ENCODE measurements at places on chromosomes 1 and 21.

DNA sequence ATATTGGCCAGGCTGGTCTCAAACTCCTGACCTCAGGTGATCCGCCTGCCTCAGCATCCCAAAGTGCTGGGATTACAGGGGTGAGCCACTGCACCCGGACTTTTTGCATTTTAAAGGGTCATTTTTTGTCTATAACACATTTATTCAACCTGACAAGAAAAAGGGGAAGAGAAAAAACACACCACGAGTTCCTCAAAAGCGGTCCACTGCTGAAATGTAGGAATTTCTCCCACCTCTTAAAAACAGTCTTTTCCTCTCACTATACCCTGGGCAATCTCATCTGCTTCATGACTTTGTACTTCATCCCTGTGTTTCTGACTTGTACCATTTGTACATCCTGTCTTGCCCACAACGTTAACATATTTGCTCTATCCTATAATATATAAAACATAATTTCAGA, 413.3 kb upstream of the PTBP2 start:
- no peak for ATAC-seq

GRCh38 chr1:178625695-178626094, 99.3 kb upstream of the RALGPS2 start:
- no peak for ATAC-seq

GRCh38 chr1:14636897-14637632, 38.6 kb downstream of the KAZN start:
- ATAC-seq = no peak

DNA sequence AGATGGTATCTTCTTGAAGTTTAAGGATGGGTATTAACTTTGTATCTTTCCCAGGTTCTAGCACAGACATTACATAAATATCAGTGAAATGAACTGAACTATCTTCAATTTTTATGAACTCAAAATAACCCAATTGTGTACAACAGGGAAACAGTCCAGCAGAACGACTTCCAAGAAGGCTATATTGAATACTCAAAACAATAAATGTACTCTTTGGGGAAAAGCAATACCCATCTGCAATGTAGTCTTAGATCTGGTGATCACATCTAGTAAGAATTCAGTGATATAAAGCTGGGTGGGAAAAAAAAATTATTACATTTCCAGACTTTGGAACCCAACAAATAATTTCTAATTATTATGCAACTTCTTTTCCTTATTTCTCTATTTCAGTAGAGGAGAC, 33.1 kb upstream of the GORAB start:
- no peak for ATAC-seq

DNA sequence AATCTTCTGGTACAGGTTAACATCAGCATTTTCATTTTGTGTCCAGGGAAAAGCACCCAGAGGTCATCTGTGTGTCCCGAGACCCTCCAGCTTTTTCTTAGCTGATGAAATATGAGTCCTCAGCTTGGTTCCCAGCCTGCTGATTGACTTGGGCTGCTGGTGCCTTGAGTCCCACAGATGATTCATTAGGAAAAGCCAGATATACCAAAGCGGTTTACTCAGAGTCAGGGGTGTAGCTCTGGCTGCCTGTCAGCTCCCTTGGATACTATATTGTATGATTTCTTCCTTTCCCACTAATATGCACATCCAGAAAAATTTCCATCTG, 43.7 kb upstream of the MAB21L3 start:
- no peak for ATAC-seq

GRCh38 chr1:46423574-46424240, 29.6 kb downstream of the FAAH start:
- ATAC-seq = no peak

- ATAC-seq = no peak
Measured at GRCh38 chr1:116498789-116499628, 71.8 kb downstream of the CD58 start.

DNA sequence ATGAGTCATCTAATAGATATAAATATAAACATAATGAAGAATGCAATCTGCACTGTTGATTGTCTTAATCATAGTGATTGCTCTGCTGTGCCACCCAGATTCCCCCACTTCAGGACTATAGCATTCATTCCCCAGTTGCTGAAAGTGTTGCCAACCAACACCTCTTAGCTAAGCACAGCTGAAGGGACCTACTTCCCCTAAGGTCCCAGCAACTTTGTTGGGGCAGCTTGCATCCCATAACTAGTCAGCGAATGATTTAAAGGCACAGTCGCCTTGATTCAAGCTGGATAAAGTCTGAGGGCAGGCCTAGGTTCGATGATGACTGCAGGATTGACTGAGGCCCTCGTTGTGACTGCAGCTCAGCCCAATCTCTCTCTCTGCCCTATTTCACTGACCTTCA, 14.3 kb upstream of the RGS1 start:
- ATAC-seq = no peak

- no peak for ATAC-seq
Measured at GRCh38 chr1:70195342-70195741, 10.0 kb downstream of the LRRC40 start.

DNA sequence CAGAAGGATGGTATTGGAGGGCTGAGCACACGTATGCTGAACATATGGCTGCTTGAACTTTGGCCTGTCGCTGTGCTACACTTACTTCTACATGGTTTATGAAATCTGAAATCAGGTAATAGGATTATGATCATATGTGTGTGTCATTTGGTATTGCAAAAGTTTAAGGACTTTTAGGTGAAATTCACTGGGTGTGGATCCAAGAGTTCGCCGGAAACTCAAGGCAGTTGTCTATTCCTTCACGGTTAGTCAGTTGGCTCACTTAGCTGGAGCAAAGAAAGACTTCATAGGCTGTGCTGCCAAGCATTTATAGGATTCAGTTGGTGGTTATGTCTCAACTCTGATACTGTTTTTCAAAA, 927 bp downstream of the UAP1 start:
- no peak for ATAC-seq

GRCh38 chr21:29316029-29316742, 17.5 kb downstream of the BACH1 start:
- ATAC-seq = no peak

- no peak for ATAC-seq
Measured at GRCh38 chr1:222038971-222039370, 297.1 kb upstream of the DUSP10 start.

- ATAC-seq = no peak
Measured at GRCh38 chr1:81681601-81682266, 119.0 kb upstream of the ADGRL2 start.

Measured in stimulated activated memory B cell treated with anti-CD40 and anti-IgM and Interleukin-4, amounts not matched to agents 10 μg/mL and 1 μg/mL and 100 μg/mL, for 72 hours (primary cell).